Activated CD4-positive, alpha-beta T cell treated with anti-CD3 and anti-CD28 coated beads, Interleukin-2, amount 10 ng/mL, durations not matched to agents 24 days and 14 days (primary cell): ENCODE measurements at places on chromosomes 6 and 20.

GRCh38 chr6:40340196-40340595, 247.0 kb downstream of the LRFN2 start:
- no peak for DNase-seq

- DNase-seq, result no peak
Measured at GRCh38 chr6:139324301-139324555, 32.4 kb upstream of the TXLNB start.

GRCh38 chr6:27553123-27553904, 80.4 kb upstream of the ZNF184 start:
- peak; percentile 70 for DNase-seq

DNA sequence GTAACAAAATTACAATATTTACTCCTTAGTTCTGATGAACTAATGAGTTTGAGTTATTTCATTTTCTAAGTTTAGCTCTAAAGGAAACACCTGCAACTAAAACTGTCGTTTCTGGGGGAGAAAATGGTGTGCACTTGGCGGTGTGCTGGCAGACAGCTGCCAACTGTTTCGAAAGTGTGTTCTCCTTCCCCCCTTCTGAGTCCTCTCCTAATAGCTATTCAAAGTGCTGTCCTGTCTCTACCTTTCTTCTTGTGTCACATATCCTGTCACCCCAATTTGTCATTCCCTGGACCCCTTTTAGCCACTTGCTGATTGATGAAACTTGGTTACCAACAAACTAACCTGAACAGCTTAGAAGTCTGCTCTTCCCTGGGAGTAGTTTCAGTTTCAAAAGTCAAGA, 4.9 kb upstream of the UBE2J1 start:
- DNase-seq, result peak; percentile 77

DNA sequence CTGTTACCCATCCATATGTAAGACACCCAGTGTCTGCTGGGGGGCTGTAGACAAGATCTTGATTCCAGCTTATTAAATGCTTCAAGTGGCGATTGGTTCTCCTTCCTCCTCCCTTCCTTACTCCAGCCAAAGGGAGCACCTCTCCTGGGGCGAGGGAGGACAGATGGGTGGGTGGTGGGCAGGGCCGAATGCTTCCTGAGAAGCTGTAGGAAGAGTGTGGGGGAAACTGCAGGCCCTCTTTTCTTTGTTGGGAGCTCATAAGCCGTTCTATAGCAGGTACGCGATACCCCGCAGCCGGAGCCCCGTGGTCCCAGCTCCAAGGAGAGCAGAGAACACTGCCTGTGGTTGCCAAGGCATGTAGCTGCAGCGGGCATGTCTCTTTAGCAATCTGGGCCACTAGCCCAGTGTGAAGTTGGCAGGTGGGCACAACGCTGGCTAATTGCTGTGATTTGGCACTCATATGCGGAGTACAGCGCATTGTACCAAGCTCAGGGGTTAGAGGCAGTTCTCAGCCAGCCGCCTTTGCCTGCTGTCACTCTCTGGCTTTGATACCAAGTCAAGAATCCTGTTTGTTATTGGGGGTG, 14.7 kb upstream of the KCNG1 start:
- no peak for DNase-seq

DNA sequence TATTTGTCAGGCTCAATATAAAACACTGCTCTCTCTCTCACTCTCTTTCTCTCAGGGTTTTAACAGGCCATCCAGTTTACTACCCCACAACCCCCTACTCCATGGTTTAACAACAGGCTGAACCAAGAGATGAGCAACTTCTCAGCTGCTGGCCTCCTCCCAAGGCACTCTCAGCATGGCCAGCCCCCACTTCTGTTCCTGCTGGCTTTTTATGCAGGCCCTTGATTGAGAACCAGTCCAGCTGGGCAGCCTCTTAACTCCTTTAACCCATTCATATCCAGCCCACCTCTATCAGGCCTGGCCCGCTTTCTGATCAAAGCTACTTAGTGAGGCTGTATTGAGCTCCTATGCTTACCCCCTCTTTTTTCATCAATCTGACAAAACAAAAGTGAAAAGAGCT, 346.8 kb upstream of the POU3F2 start:
- DNase-seq, result no peak

- no peak for DNase-seq
Measured at GRCh38 chr6:87926072-87926471, 121.6 kb upstream of the SPACA1 start.

GRCh38 chr6:101517632-101518031, 124.1 kb downstream of the GRIK2 start:
- DNase-seq, result no peak

DNA sequence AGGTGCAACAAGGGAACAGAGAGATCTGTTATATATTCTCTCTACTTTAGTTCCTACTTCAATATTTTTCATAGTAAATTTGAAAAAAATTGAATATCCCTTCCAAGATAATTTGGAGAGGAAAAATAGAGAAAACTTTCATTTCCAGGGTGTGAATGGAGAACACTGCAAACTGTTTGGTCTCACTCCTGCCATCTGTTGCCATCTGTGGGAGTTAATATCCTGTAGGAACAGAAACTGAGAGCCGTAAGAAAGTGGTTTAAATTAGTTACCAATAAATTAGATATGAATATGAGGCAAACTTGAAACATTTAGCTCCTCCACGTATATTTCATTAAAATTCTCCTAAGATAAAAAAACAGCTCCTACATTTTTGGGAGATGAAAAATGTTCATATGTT, 4.2 kb downstream of the ZNF337 start:
- no peak for DNase-seq

- peak; percentile 56 for DNase-seq
Measured at GRCh38 chr6:55868771-55869479, 6.5 kb downstream of the BMP5 start.

DNA sequence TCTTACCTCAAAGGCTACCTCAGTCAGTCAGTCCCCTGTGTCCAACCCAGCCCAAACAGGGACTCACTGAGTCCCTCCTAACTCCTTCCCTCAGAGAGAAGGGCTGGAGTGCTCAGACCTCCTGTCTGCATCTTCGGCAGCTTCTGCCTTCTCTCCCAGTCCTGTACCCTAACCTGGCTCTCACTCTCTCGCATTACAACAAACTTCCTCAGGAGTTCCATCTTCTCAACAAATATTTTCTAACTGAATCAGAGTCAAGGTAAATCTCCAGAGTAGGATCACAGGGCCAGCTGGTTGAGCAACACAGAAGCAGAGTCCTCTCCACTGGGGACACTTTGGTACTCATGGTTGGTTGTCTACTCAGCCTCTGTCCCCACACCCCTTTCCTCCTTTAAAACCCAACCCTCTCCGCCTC, 92.3 kb downstream of the MRPL14 start:
- no peak for DNase-seq

GRCh38 chr6:3587660-3588059, 130.8 kb upstream of the SLC22A23 start:
- no peak for DNase-seq

GRCh38 chr20:24890286-24890685, 58.8 kb upstream of the CST7 start:
- peak; percentile 33 for DNase-seq

- no peak for DNase-seq
Measured at GRCh38 chr6:87274660-87275274, 47.6 kb upstream of the SMIM8 start.

GRCh38 chr6:21157186-21157929, 436.2 kb upstream of the SOX4 start:
- no peak for DNase-seq

- peak; percentile 93 for DNase-seq
Measured at GRCh38 chr20:50191065-50191543, 474 bp downstream of the CEBPB start.

GRCh38 chr6:110800839-110801196, 14.5 kb downstream of the CDK19 start:
- DNase-seq, result no peak

GRCh38 chr6:52640170-52640569, 30.7 kb upstream of the TMEM14A start:
- no peak for DNase-seq

GRCh38 chr6:62980724-62981123, 230.5 kb upstream of the FKBP1C start:
- no peak for DNase-seq

DNA sequence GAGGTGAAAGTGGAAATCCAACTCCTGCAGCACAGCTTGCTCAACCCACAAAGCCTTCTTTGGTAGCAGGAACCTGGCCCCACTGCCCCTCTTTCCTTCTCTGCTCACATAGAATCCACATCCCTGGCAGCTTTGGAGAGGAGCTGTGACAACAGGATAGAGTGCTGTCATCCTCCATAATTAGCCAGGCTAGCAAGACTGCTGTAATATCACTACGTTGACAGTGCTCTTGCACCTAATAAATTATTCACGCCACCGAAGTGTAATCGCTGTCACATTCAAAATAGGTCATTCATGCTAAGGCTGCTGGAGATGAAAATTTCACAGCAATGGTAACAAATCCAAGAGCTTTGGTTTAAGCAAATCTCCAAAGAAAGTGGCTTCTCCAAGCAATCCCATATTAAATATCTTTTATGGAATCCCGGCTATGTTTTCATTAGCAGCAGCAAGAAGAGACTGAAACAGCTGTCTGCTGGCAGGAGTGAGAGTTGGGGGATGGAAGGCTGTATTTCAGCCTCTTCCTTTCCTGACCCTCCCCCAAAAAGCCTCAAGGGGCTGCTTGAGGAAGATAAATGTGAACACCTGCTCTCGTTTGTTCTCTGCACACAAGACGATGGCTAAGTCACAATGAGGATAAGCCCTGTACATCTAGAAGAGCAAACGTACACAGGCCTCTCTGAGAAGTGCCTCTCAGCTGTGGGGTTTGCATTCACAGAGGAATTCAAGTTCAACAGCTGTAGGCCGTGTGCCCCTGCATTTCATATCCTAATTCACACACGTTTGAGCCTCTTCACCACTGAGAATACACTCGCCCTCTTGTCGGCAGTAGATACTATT, 16.5 kb downstream of the RIPOR2 start:
- DNase-seq, result peak; percentile 78

- no peak for DNase-seq
Measured at GRCh38 chr20:34066476-34067090, 45.5 kb downstream of the EIF2S2 start.

DNA sequence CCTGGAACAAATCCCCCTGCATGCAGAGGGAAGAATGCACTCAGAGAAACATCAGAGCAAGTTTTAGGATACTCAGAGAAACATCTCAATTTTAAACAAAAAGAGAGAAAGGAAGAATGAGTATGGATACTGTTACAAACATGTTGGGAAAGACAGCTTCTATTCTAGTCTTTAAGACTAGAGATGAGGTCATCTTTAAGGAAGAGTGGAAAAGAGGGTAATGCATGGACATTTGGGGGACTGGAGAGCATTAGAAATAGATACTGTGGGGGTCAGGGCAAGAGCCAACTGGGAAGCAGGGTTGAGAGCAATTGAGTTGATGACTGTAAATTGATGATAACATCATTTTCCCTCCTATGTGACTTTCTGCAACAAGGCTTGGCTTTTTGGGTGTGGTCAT, 431.2 kb downstream of the CDH26 start:
- no peak for DNase-seq

GRCh38 chr6:51654647-51655046, 432.8 kb downstream of the PKHD1 start:
- DNase-seq, result no peak

DNA sequence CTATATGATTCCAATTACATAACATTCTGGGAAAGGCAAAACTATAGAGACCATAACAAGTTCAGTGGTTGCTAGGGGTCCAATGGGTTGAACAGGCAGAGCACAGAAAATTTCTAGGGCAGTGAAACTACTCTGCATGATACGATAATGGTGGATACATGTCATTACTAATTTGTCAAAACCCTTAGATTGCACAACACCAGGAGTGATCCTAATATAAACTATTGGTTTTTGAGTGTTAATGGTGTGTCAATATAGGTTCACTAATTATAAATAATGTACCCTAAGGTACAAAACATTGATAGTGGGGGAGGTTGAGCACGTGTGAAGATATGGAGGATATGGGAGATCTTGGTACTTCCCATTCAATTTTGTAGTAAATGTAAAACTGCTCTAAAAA, 42.4 kb upstream of the PLN start:
- no peak for DNase-seq

- DNase-seq, result no peak
Measured at GRCh38 chr20:57223648-57224489, 42.6 kb downstream of the BMP7 start.

- no peak for DNase-seq
Measured at GRCh38 chr6:134145786-134146185, 93.4 kb upstream of the SLC2A12 start.
